Midbrain (tissue), 1 donor: ENCODE measurements at places on chromosomes 13 and 19.

- no peak for DNase-seq
Observed at GRCh38 chr19:2743099-2743498, 3.3 kb upstream of the SLC39A3 start.

- DNase-seq = peak; percentile 42
Observed at GRCh38 chr13:33931397-33932311, 113.7 kb downstream of the RFC3 start.

- DNase-seq = no peak
Observed at GRCh38 chr13:31437975-31438374, 238.2 kb downstream of the B3GLCT start.

DNA sequence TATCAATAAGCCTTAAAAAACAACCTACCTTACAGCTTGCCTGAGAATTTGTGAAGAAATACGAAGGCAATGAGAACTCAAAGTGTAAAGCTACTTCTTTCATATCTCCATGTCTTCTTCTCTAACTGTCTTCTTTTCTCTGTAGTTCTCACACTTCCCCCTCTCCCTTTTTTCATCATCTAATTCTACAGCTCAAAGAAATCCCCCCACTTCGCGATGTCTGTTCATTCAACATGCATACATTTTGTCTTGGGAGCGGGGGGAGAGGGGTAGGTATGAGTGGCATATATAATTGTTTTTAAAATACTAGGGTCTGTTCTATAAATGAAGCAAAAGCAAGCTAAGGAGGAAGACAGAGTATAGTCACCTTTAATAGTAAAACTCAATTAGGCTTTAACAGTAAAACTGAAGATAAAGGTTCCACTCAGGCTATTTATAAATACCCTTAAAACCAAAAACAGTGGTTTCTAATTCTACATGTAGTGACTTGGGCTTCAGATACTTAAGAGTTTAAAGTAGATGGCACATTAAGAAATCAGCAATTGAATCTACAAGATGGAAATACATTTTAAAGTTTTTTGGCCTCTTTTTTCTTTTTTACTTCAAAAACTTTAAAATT is 106.9 kb downstream of the KLF12 start:
- no peak for DNase-seq

- no peak for DNase-seq
Observed at GRCh38 chr19:48629599-48630295, 7.4 kb downstream of the DBP start.

DNA sequence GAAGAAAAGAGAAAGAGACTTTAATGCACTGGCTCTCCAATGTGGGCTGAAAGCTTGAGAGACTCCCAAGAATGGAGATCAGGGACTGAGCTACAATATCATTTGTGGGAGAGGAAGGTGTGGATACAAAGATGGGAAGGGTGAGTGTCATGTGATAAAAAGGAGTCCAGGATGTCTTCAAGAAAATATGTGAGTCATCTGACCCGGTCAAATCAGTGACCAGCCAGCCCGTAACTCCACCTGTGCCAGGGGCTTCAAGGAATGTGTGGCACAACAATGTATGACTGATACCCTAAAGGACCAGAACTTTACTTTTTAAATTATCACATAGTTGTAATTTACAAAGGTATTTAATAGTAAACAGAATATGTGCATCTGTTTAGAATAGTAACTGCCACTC is 97.2 kb downstream of the DOCK9 start:
- DNase-seq = no peak

DNA sequence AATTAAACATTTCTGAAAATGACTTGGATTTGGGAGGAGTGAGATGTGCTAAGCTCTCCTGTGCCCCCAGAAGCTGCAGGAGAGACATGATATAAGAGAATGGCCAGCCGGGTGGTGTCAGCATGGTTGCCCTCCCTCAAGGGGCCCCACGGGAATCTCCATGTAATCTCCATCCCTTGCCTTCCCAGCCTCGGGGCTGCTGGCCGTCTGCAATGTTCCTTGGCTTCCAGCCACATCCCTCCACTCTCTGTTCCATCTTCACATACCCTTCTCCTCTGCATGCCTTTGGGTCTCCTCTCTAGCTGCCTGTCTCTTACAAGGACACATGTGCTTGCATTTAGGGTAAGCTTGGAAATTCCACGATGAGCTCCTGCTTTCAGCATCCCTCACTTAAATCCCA is 172.0 kb downstream of the TSHZ3 start:
- no peak for DNase-seq

DNA sequence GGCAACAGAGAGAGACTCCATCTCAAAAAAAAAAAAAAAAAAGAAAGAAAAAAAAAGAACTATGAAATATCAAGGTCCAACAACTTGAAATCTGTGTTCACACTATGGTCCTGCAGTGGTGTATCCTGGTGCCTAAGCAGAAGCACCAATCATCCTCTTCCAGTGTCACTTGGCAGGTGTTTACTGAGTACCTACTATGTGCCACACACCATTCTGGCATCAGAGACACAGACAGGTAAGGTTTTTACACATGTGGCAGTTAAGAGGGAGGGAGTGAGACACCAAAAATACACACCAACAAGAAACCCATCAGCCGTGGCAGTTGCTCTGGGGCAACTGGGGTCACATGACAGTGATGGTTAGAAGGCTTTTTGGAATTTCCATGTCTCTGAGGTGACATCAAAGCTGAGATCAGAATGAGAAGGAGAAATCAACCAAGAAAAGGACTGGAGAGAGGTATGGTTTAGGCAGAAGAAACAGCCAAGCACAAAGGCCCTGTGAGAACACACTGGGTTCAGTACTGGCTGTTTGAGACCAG is 17.6 kb downstream of the PBX4 start:
- no peak for DNase-seq
